ENCODE measurements at places on chromosomes 5 and 9. TPM values are rescaled to one million over a fixed set of nuclear protein-coding genes. Genes with fewer than 3 reads are reported as not detected.

DNA sequence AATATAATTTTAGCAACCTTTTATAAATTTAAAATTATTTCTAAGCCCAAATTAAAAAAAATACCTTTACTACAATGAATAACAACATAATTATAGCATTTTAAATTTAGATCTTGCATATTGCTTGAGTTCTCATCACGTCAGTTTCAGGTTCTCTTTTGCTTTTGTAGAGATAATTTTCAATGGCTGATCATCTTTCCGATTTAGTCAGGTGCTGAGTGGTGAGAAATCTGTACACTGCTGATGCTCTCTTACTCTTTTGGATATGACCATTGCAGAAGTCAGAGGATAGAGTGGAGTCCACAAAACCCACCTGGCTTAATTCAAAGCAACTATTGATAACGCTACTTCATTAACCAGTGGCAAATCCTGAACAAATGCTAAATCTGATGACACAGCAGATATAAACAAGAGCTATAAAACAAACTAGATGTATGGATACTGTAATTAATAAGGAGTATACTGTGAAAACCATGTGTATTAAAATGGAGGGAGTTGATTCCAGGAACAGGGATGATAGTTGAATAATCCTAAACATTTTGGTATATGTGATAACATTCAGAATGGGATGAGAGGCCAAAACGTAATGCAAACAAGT, 394.8 kb downstream of the CSNK1G3 start:
- DNase-seq: no peak

DNA sequence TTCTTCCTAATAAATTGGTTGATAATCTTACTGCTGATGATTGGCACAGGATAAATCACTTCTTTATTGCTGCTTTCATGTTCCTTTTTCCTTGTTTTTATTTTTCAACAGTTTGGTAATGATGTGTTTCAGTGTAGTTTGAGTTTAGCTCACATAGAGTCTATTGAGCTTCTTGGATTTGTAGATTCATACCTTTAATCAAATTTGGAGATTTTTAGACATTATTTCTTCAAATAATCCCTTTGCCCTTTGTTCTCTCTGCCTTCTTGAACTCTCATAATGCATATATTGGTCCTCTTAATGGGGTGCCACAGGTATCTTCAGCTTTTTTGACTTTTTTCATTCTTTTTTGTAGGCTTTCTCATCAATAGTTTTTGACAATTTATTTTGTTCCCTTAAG, 275.3 kb downstream of the TLE4 start:
- DNase-seq: no peak

DNA sequence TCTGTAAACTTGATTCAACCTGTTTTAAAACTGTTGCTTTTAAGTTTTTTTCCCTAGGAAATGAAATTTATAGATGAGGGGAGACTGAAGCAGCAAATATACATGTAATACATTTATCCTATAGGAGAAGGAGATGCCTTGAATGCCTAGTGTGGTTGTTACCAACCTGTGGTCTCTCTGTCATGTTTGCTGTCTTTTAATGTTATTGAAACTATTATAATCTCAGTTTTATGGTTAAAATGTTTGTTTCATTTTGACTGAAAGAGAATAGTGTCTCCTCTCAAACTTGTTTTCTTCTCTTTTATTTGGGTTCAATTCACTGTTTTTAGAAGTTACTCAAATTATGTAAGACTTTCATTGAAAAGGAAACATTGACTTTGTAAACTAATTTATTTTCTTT, 15.8 kb downstream of the MRPL22 start:
- no peak for DNase-seq

DNA sequence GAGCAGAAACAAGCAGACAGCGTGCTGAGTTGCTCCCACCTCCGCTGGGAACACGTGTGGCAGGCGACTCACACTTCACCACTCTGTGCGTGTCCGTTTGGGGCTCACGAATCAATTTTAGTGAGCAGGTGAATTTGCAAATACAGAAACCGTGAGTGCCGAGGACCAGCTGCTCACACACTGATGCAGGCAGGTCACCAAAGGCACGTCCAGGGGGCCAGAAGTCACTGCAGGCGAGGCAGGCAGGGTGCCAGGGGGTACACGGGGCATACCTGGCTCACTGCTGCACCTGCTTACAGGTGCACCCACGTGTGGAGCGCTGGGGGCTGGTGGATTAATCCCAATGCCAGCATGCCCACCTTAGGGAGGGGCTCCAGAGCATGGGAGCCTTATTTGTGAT, 68.8 kb downstream of the ZNF354C start:
- DNase-seq: no peak

DNA sequence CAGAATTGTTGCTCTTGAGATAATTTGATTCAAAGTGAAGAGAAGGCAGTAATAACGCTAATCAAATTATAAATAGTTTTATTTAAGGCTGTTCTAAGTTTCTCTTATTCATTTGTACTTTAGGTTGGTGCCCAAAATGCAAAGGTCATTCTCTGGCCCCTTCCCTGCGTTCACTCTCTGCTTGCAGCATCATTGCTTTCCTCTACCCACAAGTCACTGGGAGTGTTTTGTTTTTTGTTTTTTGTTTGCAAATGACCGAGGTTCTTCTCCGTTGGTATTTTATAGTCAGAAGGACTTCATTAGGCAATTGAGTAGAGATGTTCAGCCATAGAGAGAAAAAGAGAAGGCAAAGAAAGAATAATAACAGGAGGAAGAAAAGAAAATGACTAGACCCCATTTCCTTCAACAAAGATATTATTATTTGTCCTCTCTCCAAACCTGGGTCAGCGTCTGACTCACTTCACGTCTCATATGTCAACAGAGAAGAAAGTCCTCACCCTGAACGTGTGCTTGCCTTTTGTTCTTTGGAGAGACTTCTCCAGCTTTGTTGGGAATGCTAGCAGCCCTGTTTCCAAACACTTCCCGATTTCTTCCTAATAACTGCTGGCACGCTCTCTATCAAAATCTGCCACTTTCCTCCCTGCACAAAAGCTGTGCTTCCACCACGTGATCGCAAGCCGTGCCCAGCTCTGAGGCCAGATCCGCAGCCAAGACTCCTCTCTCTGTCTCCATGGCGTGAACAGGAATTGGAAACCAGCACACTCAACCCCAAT, 119.8 kb downstream of the EBF1 start:
- DNase-seq: no peak

- no peak for DNase-seq
These were observed 20.5 kb upstream of the RALGPS1 start for GRCh38 chr9:126894052-126894603.

DNA sequence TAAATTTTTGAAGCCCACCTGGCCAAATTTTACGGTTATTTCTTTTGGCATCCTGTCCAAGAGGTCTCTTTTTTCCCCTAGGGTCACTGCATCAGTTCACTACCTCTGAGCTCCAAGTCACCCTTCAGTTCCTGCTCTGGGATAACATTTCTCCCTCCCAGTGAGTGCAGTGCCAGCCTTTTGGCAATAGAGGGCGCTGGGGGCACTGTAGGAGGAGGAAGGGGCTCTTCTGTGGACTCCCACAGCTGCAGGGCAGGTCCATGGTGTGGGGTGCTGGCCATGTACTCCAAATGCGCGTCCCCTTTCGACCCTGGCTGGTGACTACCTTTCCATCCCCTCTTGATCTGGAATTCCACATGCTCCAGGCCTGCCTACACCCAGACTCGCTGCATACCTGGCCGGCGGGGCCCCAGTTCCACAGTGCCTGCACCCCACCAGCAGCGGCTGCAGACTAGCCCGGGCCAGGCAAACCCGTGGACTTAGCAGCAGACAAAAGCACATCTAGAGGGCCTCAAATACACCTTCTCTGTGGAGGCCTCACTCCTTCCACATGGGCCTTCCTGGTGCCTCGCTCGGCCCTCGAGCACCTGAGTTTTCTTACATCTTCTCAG, 20.3 kb upstream of the NINJ1 start:
- no peak for DNase-seq

Gene PCDHA2
- total RNA-seq: 0.42 TPM

Gene BNC2
- 95.3 TPM for total RNA-seq

Gene SLC6A7
- not detected for total RNA-seq

Gene SLC34A3
- total RNA-seq: not detected

Measured in esophagus muscularis mucosa (tissue), 4 donors.